Astrocyte of the hippocampus (primary cell): ENCODE measurements at places on chromosomes 6 and 20.

- DNase-seq, result peak; percentile 64
These were observed 18.2 kb downstream of the PPARD start for GRCh38 chr6:35360349-35361138.

DNA sequence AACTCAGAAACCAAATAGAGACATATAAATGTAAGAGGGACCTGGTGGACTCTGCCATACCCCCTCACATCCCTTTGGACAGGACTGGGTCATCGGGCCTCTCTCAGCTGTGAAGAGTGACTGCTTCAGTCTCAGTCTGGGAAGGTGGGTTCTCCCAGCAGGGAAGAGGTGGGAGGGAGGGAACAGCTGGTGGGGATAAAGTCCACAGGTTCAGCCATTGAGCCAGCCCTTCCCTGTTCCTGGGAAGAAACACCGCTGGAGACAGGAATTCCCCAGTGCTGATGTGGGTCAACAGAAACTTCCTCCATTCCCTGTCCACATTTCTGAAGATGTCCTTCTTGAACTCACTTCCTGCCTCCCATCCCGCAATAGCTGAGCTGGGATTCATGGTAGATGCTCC lies 209.2 kb upstream of the PMEPA1 start:
- DNase-seq, result no peak

DNA sequence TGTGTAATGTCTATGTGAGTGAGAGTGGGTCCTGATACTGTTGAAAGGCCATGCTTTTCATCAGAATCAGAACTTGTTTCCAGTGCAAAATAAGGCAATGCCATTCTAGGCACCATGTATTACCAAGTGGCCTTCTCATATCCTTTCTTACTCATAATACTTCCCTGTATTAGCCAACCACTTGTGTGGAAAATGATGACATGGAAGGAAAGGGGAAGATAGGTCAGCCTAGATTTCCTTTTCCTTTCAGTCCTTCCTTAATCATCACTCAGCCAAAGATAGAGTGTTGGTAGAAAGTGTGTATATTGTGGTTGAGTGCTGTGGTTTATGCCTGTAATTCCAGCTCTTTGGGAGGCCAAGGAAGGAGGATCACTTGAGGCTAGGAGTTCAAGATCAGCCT lies 158.6 kb upstream of the PREP start:
- DNase-seq, result no peak

GRCh38 chr20:56592211-56592610 lies 36.9 kb upstream of the TFAP2C start:
- no peak for DNase-seq

GRCh38 chr6:127634178-127634577 lies 57.2 kb downstream of the C6orf58 start:
- no peak for DNase-seq

GRCh38 chr6:42978487-42978838 lies 518 bp downstream of the PEX6 start:
- DNase-seq, result no peak

DNA sequence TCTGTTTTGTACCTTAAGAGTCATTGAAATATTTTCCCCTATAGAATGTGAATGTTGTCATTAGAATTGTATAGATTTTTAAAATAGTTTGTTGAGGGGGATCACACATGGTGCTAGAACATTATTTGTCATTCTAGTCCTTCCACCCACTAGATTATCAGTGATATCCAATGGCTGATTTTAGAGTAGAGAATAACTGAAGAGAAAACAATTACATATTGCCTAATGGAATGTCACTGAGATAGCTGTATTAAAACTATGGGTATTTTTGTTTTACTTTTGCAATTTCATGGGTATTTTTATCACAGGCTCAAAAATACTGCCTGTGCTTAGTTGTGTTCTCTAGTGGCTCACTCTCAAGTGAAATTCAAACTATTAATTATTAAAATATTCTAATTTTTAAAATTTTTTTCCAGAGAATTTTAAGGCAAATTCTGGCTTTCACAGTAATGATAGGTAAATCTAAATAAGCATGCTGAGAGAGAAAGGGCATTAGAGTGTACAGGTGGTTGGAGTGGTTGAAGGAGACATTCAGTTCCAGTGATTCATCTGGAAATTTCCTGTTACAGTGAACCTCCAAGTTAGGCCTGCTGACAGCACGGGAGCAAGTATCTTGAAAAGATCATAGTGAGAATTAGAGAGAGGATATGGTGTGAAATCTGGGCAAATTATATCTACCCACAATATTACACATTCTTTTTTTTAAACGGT lies 399.6 kb downstream of the NKAIN2 start:
- peak; percentile 55 for DNase-seq

DNA sequence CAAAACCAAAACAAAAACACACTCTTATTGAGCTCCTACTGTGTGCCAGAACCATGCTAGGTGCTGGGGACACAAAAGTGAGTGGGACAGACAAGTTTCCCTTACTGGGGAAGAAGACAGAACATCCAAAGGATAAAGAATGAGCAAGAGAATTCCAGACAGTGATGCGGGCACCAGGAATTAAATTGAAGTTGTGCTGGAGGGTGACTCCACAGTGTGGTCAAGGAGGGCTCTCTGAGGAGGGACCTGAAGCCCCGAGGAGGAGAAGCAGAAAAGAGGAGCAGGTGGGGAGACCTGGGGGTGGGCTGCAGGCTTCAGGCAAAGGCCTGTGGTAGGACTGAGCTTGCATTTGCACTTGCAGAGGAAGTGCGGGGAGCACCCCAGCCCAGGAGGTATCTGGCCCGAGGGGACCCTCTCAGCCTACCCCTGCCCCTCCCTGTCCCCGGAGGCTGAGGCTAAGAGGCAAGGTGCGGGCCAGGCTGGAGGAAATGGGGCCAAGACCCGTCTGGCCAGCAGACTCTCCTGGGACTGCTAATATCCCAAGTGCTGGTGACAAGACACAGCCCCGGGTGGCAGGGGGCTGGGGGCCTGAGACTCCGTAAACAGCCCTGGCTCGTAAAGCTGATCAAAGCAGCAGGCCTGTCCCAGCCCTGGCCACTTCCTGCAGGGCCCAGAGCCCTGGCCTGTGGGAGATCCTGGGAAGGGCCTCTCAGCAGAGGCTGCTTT lies 57.1 kb downstream of the SNAI1 start:
- no peak for DNase-seq
